ENCODE measurements at places on chromosomes 12 and 14.

GRCh38 chr14:70845601-70846000 lies 36.3 kb upstream of the MAP3K9 start:
- DNase-seq = no peak

DNA sequence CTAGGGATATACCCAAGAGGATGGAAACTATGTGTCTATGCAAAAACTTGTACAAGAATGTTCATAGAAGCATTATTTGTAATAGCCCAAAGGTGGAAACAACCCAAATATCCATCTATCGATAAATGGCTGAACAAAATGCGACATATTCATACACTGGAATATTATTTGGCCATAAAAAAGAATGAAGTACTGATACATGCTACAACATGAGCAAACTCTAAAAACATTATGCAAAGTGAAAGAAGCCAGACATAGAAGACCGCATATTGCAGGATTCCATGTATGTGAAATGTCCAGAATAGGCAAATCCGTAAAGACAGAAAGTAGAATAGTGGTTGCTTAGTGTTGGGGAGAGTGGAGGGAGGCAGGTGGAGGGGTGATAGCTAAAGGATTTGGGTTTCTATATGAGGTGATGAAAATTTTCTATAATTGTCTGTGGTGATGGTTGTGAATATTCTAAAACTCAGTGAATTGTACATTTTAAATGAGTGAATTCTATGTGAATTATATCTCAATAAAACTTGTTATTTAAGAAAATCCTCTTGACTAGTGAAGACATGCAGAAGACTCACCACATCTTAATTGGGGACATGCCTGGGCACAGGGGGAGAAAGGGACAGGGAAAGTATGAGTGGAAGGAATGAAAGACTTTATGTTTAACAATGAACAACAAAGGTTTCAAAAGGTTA lies 29.8 kb upstream of the SELPLG start:
- no peak for DNase-seq

GRCh38 chr12:8127138-8127537 lies 3.7 kb downstream of the CLEC4A start:
- DNase-seq = no peak

GRCh38 chr12:4307593-4308333 lies 13.2 kb upstream of the TIGAR start:
- no peak for DNase-seq

DNA sequence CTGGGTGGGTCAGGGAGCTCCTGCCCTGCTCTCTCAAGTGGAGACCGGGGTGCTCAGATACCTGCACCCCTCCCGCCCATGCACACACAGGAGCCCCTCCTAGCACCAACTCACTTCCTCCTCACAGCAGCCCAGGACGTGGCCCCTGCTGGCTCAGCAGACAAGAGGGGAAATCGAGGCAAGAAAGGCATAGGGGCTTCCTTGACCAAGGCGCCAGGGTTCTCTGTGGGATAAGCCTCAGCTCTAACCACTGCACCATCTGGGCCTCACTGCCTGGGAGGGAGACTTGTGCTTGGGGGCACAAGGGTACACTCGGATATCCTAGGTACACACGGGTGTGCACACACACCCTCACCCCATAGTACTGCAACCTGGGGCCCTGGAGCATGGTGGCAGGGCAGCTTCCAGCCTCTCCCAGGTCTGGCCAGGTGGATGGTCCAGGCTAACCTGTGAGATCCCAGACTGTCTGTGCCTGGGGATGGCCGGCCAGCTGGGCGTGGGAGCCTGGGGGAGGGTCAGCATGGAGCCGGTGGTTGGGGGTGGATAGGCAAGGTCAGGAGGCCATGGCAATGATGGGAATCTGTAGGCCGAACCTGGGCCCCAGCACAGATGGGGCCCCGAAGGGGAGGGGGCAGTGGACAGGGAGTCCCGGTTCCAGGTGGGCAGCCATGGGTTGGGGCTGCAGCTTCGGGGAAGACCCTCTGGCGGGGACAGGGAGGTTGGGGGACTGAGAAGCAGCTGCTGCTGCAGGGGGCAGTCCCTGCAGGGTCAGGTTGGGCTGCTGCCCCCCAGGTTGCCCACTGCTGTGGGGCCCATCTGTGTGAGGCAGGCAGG lies 312.4 kb downstream of the TMEM121 start:
- no peak for DNase-seq

GRCh38 chr12:94831081-94831751 lies 172.3 kb downstream of the NDUFA12 start:
- DNase-seq = no peak

DNA sequence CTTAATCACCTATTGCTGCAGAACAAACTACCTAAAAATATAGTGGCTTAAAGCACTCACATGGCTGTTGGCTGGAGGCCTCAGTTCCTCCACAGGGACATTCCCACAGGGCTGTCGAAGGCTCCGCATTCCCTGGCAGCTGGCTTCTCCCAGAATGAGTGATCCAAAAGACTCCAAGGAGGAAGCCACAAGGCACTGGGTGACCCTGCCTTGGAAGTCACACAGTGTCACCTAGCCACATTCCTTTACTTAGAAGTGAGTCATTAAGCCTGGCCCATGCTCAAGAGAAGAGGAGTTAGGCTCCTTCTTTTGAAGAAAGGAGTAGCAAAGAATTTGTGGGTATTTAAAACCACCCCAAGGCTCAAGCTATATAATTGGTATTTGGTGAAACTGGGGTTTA lies 63.9 kb upstream of the MAP1LC3B2 start:
- DNase-seq = peak; percentile 55

GRCh38 chr14:29821661-29822429 lies 105.8 kb downstream of the PRKD1 start:
- no peak for DNase-seq

- DNase-seq = no peak
Measured at GRCh38 chr12:96238336-96239047, 44.3 kb downstream of the ELK3 start.

GRCh38 chr14:29858299-29858698 lies 69.3 kb downstream of the PRKD1 start:
- no peak for DNase-seq

DNA sequence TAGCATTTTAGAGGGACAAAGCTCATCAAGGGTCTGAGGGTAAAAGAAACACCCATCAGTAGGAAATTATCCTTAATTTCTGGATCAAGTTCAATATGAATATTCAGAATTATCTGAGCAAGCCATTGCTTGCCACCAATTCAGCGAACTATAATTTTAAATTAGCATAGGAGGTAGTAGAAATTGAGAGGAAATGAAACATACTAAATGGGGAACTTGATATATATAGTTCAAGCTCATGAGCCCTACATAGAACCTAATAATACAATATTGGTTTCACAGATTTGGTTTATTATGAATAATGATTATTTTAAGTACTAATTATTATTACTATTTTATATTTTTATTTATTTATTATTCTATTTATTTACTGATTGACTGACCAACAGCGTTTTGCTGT lies 42.1 kb upstream of the GXYLT1 start:
- no peak for DNase-seq

GRCh38 chr12:95608252-95609033 lies 57.2 kb upstream of the USP44 start:
- DNase-seq = peak; percentile 77

- no peak for DNase-seq
Measured at GRCh38 chr12:121789800-121790728, 3.4 kb downstream of the RHOF start.

DNA sequence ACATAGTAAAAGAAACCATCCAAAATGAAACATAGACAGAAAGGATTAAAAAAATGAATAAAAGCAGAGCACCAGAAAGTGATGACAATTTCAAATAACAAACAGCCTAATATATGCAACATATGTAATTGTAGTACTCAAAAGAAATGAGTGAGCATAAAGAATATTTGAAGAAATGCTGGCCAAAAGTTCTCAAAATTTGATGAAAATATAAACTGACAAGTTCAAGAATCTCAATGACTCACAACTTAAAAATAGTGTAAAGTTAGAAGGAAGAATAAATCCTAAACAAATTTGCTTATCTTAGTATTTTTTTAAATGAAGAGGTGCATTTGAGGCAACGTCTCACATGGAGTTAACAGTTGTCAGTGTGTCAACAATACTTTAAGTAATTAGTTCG lies 498.9 kb downstream of the SLC6A15 start:
- DNase-seq = no peak

DNA sequence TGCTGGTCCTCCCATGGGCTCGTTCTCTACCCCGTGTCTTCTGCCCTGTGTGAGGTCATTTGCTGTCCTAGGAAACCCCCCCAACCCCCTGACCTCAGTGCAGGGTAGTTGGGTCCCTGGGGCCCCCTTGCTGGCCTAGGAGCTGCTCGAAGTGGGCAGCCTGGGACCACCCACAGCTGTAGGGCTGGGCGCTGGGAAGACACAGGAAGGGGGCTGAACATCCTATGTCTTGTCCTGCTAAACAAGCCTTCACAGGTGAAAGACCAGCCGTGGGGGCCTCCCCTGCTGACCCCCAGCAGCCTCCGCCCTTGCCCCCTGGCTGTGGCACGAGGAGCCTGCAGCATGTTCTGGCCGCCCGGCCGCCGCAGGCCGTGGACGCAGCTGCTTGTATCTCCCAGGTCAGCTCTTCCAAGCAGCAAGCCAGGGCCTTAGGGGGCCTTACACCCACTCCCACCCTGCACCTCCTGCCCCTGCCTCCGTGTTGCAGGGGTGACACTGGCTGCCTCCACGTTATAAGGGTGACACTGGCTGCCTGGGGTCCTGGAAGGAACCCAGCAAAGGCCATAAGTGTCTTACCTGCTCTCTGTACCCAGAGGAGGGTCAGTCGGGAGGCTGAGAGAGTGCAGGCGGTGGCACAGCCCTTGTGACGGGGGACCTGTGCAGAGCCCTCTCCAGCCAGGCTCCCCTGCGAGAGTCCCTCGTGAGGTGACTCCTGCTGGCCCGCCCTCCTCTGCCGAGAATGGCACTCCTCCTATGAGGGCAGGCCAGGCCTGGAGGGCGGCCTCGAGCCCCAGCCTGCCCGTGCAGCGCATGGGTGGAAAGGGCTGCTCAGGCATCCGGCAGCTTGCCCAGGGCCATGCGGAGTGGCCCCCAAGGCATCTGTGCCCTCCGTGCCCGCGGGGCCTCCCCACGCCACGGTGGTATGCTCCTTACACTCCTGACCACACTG lies 11.5 kb upstream of the TEX22 start:
- no peak for DNase-seq

- no peak for DNase-seq
Measured at GRCh38 chr12:122387887-122388286, 34.6 kb downstream of the CLIP1 start.

DNA sequence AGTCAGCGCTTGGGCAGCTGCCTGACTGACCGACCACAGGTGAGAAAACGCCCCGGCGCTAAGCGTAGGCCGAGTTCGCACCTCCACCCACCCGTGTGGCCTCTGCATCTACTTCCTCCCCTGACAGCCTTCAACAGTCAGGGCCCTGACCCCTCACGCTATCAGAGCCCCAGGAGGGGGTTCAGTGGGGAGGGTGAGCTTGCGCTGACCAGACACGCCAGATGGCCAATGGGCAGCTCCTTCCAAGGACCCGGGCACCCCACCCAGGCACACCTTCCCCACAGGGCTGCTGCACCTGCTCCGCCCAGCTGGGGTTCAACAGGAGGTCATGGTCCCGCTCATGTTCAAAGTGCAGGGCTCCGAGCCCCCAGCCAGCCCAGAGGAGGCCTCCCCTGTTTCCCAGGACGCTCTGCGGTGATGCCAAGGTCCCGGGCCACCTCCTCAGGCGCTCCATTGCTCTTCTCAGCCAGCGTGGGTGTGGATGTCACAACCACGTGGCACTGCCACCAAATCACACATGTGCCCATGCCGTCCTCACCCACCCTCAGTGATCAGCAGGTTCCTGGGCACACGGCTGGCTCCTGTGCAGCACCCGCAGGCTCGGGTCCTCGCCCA lies 48.7 kb upstream of the BCL11B start:
- no peak for DNase-seq

- no peak for DNase-seq
Measured at GRCh38 chr12:90246688-90247087, 538.0 kb upstream of the ATP2B1 start.

- DNase-seq = peak; percentile 70
Measured at GRCh38 chr12:69688471-69689427, 10.4 kb downstream of the BEST3 start.

GRCh38 chr12:1993871-1994371 lies 10.3 kb downstream of the DCP1B start:
- DNase-seq = no peak

DNA sequence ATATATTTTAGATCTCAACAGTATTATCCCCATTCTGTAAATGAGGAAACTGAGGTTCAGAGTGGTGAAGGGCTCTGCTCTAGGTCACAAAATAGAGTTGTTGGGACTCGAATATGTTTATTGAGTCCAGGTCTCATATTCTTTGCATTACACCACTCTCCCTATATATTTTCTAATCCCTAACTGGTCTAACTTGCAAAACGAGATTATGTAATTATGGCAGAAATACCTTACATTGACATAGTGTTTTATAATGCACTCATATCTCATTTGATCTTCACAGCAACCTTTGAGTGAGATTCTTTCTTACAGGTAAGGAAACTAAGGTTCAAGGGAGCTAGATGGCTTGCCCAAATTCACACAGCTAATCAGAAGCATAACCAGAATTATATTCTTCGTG lies 106.9 kb upstream of the LRIG3 start:
- no peak for DNase-seq

DNA sequence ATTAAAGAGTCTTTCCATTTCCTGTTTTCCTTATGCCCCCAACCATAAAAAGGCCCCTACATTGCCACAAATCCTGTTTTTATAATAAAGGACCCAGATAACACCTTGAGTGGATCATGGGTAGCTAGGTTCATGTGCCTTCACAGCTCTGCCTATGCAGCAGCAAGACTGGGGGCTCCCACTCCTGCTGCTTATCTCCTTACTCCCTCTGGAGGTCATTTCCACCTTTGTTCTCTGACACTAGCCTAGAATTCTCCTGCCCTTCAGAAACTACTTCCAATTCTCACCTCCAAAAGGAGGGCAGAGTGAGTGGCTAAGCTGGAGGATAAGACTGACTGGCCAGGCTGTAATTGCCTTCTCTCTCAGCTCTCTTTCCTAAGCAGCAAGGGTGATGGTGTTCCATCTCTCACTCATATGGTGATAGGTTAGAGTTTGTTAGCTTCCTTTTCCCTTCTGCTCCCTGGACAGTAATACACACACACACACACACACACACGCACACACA lies 20.0 kb upstream of the STAC3 start:
- DNase-seq = no peak

DNA sequence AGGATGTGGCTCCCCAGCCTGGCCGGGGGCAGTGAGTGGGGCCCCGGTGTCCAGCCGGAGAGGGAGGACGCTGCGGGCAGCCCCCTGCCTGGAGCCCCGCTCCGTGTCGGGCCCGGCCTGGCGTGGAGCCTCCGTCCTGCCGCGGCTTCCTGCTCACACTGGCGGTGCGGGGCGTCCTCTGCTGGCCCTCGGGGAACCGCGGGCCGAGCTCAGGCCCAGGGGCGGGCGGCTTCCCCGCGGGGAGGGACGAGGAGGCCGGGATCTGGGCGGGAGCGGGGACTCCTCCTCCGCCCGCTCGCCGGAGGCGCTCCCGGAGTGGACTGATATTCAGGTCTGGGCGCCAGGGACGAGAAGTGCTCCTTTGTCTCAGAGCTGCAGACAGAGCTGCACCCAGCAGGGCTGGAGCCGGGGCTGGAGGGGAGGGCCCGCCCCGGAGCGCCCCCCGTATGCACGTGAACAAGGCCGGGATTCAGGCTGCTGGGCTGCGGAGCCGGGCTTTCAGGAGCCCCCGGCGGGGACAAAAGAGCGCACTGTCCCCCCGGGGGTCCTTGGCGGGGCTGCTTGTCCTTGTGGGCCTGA lies 2.2 kb downstream of the MMP17 start:
- DNase-seq = no peak

Data from BJ (cell line).